ENCODE measurements at places on chromosomes 12 and 14.
A peak's percentile ranks its signal among the peaks of the same experiment; 100 is the strongest.

DNA sequence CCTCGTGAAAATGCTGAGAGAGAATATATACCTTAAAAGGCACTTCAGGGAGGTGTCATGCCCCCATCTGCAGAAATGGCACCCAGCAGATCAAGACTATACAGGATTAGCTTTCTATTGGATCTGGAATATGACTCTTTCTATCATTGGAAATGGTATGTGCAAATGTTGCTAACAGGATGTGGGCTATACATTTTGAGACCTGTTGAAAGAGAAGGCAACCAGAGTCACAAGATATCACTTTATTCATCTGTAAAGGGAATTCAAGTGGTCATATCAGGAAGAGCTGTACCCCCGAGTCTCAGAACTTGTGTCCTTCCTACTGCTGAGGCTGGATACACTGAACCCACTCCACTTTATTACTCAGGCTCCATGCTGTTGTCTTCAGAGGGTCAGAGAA is 46.1 kb upstream of the FRMD6 start:
- DNase-seq: no peak

DNA sequence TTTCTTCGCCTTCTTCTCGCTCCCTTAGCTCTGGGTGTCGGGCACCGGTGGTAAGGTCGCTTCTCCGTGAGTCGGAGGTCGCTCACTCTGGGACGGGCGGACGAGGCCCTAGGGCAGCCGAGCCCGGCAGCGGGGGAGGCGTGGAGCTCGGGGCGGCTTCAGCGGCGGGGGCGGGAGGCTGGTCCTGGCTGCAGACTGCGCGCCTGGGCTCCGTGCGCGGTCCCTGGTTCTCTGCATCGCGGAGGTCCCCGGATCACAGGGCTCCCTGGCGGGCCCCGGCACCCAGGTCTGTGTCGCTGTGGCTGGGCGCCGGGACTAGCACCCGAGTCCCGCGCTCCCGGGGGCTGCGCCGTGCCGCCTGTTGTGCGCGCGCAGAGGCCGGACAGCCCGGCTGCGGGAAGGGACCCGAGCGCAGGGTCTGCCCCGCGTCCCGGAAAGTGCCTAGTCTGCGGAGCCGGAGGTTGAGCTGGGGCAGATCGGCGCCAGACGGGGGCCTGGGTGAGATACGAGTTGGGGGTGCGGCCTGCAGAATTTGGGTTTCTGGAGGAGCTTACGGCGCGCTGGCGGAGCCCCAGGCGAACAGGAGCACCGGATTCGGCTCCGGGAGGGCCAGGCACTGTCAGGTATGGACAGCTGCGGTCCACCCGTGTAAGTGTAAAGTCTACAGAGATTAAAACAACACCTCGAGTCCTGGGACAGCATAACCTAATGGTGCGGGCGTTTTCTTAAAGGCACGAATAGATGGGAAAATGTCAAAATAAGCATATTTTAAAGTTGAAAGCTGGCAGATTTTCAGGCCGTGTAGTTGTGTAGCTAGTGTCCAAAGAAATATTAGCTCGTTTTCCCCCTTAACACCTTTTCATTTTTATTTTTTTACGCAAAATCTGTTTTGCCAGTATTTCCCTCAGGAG is 713 bp downstream of the FRMD6 start:
- DNase-seq: peak; percentile 67

- DNase-seq: peak; percentile 95
These were observed 5.1 kb downstream of the CISTR start for GRCh38 chr12:53746592-53747092.

- no peak for DNase-seq
These were observed 17.6 kb upstream of the RNASE1 start for GRCh38 chr14:20820063-20820904.

GRCh38 chr12:94209240-94209639 is 60.9 kb downstream of the PLXNC1 start:
- no peak for DNase-seq

DNA sequence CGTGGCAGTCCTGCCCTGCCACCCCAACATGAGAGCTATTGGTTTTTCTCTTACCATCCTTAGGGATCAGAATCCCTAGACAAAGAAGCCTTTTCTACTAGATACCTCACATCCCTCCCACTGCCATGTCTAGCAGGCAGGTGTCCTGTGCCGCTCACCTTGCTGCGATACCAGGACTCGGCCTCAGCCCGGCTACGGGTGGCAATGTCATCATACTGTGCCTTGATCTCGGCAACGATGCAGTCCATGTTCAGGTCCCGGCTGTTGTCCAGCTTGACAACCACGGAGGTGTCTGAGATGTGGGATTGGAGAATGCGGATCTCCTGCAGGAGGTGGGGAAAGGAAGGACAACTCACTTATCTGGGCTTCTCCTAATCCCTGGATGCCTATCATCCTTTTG is 4.5 kb downstream of the KRT83 start:
- no peak for DNase-seq

DNA sequence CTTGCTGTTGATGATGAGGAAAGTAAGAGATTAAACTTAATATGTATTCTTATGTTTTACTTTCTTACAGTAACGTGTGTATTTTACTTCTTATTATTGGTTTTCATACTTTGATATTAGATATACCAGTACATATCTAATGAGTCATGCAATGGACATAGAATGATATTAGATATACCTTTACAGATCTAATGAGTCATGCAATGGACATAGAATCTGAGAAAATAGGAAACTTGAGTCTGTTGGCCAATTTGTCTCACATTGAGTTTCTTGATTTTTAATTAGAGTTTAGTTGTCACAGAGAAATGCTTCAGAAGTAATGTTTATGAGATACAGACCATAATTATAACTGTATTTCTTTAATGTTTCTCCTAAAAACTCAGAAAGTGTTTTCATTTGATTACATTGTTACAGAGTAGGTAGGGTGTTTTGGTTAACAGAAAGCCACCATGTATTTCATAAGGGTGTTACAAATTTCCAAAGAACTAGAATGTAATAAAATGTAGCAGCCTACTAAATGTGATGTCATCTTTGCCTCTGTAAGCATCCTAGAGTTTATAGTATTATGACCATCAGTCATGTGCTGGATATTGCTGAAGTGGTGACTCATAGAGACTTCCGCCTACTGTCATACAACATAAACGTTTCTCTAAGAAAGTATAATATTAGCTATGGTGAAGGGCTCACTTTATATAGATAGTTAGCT is 3.0 kb downstream of the GAS2L3 start:
- DNase-seq: no peak

DNA sequence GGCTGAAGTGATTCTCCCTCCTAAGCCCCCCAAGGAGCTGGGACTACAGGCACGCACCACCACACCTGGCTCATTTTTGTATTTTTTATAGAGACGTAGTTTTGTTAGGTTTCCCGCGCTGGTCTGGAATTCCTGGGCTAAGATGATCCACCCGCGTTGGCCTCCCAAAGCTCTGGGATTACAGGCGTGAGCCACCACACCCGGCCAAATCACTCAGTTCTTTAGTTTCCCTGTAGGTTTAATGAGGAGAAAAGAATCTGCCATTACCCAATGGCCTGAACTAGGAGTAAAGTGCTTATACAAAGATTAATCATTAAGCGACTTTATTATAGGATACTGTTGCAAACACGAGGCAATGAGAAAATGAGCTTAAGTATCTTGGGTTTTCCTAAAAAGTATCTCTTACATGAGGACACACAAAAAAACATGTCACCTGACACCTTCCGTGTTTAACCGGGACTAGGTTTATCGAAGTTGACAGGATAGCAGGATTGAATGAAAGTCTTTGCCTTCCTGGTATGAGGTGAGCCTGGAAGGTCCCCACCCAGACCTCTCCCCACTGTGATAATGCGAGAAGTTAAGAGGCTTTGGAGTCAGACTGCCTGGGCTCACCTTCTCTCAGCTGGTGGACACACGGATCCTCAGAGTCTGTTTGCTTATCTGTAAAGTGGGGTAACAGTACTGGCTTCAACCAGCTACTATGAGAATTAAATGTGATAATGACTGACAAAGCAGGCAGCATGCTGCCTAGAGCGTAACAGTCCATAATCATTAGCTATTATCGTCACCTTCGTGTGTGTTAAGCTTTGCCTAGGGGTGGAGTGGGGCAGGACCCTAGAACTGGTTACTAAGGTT is 133.5 kb upstream of the KRAS start:
- peak; percentile 47 for DNase-seq

DNA sequence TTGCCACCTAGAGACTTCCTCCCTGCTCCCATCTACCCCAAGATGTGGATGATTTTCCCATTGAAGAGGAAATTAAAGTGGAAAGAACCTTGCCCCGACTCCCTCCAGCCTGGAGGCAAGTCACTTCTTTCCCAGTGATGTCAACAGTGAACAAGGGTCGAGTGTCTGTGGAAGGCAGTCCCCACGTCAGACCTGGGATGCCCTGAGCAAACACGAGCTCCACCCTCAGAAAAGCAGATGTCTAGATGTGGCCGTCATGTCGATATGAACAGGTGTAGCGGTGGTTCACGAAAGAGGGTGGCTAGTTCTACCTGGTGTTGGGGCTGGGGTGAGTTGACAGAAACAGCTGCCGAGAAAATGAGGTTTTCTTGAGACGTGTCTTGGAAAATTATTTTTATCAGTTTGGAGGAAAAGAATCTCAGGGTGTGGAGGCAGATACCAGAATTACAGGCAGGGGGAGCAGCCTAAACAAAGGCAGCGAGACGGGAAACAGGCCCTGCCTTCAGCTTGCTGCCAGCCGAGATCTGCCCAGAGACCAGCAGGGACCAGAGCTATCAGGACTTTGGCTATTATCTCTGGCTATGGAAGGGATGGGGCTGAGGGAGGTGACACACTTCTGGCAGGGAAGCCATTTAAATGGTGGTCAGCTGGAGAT is 25.9 kb downstream of the SYNDIG1L start:
- no peak for DNase-seq

- DNase-seq: no peak
These were observed 44.4 kb downstream of the SLC8B1 start for GRCh38 chr12:113290506-113290905.
